ENCODE measurements at places on chromosomes 11 and 22. TPM values are rescaled to one million over a fixed set of nuclear protein-coding genes. Genes with fewer than 3 reads are reported as not detected.

GRCh38 chr22:31503211-31503964 is 7.1 kb downstream of the SFI1 start:
- DNase-seq: no peak

- DNase-seq: peak; percentile 76
Measured at GRCh38 chr11:75802913-75803820, 11.8 kb upstream of the UVRAG start.

GRCh38 chr11:121429556-121429955 is 22.6 kb upstream of the SORL1 start:
- no peak for DNase-seq

- no peak for DNase-seq
Measured at GRCh38 chr22:26817926-26818325, 160.5 kb downstream of the MIAT start.

DNA sequence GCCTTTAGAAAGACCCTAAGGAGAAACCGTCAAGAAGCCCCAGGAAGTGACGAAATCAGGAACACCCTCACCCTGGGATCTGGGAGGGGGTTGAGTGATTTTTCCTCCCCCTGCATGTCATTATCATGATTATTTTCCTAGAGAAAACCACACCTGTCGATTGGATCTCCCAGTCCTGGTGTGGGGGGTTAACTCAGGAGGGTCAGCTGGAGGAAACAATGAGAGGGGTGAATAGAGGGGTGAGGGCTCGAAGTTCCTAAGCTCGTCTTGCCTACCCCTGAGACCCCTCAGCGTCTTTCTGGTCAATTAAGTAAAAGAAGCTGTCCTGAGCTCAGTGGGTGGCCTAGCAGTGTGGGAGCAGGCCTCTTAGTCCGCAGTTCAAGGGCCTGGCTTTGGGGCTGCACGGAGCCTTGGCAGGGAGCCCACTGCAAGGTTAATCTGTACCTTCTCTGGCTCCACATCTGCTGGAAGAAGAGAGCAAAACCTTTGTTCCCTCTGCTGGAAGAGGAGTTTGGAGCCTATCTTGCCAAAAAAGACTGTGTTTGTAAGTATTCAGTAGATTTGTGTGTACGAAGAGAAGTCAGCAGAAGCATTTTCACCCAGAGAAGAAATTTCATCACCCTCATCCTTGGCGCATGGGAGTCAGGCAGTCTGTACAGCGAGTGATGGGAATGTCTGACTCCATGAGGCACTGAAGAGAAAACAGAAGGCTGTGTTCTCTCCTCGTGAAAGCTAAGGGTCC is 34.2 kb upstream of the FTH1 start:
- no peak for DNase-seq

GRCh38 chr11:95465887-95466286 is 234.9 kb upstream of the SESN3 start:
- DNase-seq: no peak

DNA sequence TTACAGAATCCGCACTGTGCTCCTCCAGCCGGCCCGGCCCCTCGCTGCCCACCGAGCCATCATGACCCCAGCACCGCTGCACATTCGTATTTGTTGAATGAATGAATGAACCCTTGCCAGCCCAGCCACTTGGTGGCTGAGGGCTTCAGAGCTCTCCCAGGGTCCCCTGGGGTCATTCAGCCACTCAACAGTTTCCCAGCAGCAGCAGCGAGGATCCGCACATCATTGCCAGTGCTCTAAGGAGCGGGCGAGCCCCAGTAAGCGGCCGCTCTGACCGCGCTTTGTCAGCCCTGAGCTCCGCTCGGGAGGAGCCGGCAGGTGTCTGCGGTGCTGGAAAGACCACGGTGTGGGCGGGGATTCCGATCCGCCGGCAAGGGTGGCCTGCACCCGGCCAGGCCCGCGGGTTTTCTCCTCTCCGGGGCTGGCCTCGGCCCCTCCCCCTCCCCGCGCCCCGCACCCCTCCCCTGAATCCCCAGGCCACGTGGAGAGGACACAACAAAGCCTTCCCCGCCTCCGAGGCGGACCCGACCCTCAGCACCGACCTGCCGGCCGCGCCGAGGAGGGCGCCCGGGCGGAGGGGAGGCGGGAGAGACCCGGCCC is 563 bp downstream of the BID start:
- no peak for DNase-seq

DNA sequence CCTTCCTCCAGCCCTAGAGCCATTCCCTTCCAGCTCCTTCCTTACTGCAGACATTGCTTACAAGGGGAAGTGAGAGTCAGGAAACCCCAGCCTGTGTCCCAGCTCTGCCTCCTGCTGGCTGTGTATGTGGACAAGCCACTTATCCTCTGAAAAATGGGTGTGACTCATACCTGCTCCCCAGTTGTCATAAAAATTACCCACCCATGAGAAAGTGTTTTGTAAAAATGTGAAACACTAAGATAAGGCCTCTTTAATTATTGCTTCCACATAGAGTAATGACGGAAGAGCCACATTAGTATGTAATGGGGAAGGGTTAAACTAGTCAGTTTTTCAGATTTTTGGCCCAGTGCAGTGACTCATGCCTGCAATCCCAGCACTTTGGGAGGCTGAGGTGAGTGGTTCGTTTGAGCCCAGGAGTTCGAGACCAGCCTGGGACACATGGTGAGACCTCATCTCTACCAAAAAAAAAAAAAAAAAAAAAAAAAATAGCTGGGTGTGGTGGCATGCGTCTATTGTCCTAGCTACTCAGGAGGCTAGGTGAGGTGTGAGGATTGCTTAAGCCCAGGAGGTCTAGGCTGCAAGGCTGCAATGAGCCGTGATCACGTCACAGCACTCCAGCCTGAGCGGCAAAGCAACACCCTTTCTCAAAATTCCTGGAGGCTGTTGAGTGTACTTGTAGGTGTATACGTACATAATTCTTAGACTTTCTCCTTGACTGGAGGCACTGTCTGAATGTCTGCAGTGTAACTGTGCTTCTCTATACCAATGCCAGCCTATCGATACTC is 84.9 kb downstream of the CTTN start:
- peak; percentile 58 for DNase-seq

The ROBO4 gene
- 0.26 TPM for total RNA-seq

The ROM1 gene
- 2.7 TPM for total RNA-seq

GRCh38 chr11:93196816-93197379 is 893 bp downstream of the SLC36A4 start:
- no peak for DNase-seq

DNA sequence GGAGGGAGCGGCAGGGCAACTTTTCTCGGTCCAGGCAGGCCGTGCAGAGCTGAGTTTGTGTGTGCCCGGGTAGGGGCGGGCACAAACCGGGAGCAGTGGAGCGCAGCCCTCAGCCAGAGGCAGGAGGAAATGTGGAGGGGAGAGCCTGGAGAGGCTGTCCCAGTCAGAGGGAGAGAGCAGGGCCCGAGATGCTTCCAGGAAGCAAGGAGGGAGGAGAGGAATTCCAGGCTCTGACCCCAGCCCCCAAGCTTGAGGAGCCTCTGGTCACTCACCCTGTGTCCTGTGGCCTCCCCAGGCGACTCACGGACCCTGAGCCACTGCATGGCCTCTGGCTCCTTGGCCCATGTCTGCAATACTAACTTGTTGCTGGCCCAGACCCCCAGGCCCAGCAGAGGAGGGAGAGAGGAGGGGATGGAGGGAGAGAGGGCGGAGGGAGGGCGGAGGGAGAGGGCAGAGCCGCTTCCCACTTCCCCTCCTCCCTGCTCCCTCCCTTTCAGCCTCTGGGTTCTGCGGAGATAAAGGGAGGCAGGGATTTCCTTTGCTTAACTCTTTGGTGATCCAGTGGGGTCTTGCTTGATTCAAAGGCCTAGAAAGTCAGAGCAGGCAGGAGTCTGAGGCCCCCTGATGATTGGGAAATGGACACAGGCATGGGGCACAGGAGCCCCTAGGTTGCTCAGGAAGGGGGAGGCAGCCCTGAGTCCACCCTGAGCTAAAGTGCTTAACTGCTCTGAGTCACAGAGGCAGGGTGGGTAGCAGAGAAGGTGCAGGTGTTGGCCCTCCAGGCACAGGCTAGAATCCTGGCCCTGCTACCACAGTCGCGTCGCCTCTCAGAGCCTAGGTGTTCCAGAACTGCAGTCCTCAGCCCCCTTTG is at the start of gene C1QTNF6:
C1QTNF6 (minus strand) TSS at position 357 of the 871 bp plus-strand sequence; CDS start at position 323, 34 bp downstream.
- DNase-seq: no peak

The OR5B21 gene
- not detected for total RNA-seq

DNA sequence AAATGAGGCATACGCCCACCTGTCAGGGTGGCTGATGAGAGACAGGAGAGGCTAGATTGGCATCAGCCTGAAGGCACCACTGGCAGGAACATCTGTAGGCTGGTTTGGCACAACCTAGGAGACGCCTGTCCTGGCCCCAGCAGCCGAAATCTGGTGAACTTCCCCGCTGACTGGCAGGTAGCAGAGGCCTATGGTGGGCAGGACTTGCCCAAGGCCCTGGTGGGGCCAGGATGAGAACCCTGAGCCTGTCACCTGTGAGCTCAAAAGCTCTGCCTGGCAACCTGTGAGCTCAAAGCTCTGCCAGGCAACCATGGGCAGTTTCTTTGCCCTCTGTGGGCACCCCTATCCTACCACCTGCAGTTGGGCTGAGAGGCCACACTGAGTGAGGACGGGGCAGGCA is 2.5 kb downstream of the DERL3 start:
- no peak for DNase-seq
